ENCODE measurements at places on chromosomes 11 and 22.

DNA sequence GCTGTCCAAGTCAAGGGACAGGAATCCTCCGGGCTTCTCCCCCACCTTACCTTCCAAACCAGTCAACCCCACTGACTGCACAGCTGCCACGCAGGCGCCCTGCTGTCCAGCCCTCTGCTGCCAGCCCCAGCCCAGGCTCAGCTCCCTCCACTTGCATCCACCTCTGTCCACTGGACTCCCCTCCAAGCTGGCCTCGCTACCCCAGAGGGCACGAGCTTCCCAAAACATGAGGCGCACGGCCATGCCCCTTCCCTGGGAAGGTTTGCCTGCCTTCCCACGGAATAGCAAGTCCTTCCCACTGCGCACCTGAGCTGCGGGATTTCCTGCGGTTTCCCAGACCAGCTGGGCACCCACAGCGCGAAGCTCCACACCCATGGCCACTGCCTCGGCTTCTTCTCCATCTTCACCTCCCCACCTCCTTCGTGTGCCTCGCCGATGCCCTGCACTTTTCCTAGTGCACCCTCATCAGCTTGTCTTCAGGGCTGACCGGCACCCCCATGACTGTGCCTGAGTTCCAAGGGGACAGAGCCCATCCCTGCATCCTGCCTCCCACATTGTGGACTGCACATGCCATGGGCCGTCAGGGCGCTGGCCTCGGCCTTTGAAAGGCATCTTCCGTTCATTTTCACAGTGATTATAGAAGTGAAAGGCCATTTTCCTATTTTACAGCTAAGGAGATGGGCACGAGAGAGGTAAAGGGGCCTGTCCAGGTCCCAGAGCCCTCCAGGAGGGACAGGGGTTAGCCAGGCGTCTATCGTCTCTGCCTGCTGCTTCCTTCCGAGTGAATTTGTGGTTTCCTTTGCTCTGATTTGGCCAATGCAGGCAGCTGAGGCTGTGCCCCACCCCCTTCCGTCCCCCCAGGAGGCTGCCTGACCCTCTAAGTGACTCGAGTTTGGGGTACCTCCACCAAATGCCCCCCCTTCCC is 16.4 kb downstream of the IFITM10 start:
- DNase-seq = no peak

- no peak for DNase-seq
Measured at GRCh38 chr11:34599406-34599945, 21.4 kb upstream of the EHF start.

DNA sequence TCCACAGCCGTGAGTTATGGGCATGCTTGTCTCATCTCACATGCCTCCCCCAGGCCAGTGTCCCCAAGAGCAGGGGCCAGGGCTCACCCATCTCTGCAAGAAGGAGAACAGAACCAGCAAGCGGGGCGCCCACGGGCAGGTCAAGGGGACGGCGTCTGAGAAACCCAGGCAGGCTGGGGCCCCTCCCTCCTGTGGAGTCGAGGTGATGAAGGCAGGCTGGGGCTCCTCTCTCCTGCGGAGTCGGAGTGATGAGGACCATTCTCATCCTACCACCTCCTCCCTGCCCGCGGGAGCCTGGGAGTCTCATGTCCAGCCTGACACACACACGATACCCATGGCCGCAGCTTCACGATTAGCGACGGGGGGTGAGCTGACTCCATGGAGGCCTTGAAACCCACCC is 141.9 kb downstream of the CTTN start:
- no peak for DNase-seq

DNA sequence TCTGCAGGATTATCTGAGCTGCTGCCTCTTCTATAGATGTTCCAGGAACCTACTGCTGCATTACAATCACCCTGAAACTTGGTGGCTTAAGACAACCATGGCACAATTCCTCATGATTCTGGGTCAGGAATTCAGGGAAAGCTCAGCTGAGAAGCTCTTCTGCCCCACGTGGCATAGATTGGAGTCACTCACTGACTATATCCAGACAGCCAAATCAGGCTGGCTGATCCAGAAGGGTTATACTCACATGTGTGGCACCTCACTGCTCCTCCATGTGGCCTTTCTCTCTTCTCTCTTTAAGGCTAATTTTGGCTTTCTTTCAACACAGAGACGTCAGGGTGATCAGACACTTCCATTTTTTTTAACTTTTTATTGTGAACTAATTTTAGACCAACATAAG is 125.5 kb downstream of the BBOX1 start:
- no peak for DNase-seq

GRCh38 chr11:106621484-106621883 is 396.8 kb downstream of the GUCY1A2 start:
- no peak for DNase-seq

GRCh38 chr11:4924239-4924638 is at the start of gene OR51G1:
OR51G1 (minus strand) TSS chr11:4924339; CDS start chr11:4924339, 0 bp downstream.
- no peak for DNase-seq

GRCh38 chr11:96238563-96239135 is 104.3 kb downstream of the MAML2 start:
- DNase-seq = no peak

GRCh38 chr11:119373059-119373920 is 8.2 kb downstream of the USP2 start:
- DNase-seq = no peak

DNA sequence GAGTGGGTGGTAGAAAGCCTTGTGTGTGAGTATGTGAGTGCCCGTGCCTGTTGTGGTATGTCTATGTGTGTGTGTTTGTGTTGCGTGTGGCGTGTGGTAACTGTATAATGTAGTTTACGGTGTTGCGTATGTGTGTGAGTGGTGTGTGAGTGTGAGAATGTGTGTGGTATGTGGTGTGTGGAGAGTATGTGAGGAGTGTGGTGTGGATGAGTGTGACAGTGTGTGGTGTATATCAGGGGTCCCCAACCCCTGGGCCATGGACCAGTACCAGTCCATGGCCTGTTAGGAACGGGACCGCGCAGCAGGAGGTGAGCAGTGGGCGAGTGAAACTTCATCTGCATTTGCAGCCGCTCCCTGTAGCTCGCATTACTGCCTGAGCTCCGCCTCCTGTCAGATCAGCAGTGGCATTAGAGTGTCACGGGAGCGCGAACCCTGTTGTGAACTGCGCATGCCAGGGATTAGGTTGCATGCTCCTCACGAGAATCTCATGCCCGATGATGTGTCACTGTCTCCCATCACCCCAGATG is 5.7 kb downstream of the UPK3A start:
- DNase-seq = no peak

GRCh38 chr11:30936491-30936890 is 350.3 kb upstream of the MPPED2 start:
- no peak for DNase-seq

- DNase-seq = no peak
Measured at GRCh38 chr11:94635072-94635471, 67.9 kb downstream of the PIWIL4 start.

DNA sequence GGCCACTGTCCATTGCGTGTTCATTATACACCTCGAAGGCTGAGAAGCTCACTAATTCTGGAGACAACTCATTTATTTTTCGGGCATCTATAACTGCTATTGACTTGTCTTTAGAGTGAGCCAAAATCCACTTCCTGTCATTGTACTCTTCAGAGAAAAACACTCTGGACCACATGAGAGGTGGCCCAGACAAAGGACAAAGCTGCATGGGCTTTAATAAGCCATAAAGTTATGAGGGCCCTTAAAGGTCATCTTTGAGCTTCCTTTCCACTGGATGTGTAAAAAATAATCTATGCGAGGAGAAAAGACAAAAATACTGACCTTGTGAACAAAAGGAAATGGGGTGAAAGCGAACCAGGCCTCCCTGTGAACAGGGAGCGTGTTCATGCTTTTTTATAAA is 63.5 kb upstream of the ZC3H12C start:
- no peak for DNase-seq

- DNase-seq = no peak
Measured at GRCh38 chr11:94910779-94911178, 62.6 kb downstream of the CWC15 start.

- no peak for DNase-seq
Measured at GRCh38 chr11:64122411-64123410, 43.2 kb downstream of the MACROD1 start.

DNA sequence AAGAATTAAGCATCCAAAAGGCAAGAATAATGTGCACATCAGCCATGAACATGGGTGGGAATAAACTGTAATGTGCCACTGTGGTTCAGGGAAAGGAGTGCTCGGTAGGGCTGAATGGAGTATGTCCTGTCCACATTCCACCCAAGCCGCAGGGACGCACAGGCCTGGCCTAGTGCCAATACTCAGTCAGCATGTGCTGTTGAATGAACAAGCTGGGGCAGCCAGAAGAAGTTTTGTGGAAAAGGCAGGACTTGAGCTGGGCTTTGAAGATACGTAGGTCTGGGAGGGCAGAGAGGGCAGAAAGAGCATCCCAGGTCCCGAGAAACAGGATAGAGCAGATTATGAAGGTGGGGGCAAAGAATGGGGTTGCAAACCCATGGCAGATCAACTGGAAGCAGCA is 60.0 kb upstream of the PLET1 start:
- DNase-seq = no peak

DNA sequence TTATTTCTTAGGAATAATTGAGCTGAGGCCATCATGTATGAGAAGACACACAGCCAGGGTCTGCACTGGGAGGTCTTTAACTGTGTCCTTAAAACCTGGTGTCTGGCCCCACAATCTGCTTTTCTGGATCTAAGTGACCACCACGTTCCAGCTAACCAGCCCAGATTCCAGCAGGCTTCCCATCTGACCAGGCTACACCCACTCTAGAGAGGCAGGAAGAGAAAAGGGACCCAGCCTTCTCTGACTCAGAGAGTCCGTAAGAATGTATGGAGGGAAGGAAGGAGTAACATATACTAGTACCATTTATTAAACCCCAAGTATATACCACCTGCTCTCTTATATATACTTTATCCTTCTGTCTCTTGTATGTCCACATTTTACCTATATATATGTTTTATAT is 80.1 kb downstream of the LDLRAD3 start:
- no peak for DNase-seq

DNA sequence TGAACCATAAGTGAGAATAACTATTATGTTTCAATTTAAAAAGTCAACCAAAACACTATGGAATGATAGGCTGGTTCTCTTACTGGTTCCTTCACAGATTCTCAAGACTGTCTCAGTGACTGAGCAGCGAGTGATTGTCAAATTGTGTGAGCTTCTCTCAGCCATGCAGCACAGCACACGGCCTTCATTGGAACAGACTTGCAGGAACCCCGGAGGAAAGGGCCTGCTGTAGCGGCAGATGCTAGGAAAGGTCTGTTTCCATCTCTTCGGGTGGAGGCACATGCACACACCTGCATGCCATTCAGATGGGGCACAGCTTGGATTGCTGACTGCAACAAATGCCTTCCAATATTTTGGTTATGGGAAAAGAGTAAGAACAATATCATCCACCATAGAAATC is 741.8 kb downstream of the OPCML start:
- DNase-seq = no peak

DNA sequence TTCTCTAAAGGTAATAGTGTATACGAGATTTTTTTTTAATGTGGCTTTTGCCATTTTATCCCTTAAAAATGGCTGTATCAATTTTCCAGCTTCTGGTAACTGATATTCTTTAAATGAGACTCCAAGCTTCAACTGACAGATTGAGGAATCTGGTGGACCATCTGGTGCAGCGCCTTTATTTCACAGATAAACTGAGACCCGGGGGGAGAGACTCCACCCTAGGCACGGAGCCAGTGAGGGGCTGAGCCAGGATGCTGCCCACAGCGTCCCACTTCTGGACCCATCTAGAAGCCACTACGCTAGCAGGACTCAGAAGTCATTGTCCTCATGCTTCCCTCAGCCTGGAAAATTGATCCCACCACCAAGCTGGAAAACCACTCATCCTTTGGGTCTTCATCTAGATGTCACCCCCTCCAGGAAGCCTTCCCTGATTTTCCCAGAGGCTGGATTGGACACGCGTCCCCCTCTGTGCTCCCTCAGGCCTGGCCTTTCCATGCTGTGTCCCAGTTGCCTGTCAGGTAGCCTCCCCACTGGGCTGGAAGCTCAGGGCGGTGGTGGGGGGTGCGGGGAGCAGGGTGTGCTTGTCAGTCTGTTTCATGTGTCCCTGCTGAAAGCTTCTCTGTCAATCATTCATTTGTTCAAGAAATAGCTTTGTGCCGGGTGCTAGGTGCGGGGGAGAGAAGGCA is 12.3 kb upstream of the CD5 start:
- no peak for DNase-seq

DNA sequence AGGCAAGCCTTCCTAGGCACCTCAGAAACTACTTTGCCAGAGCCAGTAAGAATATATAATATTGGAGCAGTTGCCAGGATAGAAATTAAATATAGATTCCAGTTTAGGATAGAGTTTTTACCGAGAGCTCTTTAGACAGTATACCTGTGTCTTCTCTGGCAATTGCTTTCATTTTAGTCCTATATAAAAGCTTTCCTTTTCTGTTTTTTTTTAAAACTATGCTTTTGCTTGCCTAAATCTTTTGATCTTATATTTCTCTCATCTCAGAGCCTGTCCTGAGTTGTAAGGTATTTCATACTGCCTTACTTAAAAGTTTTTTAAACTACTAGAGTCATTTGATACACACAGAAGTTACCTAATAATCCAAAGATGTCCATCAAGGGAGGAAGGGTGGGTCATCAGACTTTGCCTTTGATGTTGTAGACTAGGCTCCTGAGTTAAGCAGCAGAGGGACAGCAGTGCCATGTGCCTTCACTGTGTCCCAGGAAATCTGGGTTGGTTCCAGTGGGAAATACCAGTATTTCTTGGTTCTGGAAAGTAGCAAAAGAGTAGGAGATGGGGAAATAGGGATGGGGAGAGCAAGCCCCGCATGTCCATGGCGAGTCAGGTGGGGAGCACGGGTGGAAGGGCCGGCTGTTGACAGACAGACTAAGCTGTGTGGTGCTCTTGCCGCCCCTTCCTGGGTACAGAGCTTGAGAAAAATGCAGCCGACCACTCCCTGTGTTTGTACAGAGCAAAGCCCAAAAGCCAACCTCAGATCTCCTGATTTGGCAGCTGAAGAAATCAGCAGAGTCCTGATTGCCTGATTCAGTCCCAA is 11.2 kb downstream of the MCAM start:
- no peak for DNase-seq

- no peak for DNase-seq
Measured at GRCh38 chr22:37564111-37564711, 3.9 kb downstream of the CDC42EP1 start.

GRCh38 chr11:74927496-74927895 is 21.4 kb downstream of the XRRA1 start:
- no peak for DNase-seq

- no peak for DNase-seq
Measured at GRCh38 chr22:33684087-33684486, 236.2 kb downstream of the LARGE1 start.

DNA sequence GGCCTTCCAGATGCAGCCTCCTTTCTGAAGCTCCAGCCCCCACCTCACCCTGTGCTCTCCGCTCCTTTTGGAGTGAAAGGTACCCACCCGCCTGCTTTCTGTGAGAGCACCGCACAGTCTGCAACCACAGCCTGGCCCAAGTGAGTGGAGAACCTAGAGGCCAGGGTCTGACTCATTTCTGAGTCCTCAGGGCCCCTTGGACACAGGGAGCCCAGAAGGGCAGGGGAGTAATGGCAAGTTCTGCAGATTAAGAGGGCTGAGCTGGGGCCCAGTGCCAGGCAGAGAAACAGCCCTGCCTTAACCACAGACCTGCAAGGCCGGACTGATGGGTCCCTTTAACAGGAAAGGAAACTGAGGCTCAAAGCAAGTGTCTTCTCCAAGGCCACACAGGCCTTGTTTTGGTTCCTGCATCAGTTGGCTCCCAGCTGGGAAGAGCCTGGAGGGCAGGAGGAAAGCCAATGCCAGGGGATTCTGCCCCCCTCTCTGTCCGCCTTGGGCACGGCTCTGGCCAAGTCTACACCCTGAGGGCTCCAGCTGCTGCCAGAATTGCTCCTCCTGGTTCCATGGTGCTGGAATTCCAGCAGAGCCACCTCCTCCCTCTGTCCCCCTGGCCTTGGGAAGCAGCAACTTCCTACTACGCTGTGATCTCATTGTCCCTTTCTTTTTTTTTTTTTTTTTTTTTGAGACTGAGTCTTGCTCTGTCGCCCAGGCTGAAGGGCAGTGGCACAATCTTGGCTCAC is 55.1 kb downstream of the CYTH4 start:
- DNase-seq = no peak

Data from activated T-helper 1 cell treated with anti-CD3 and anti-CD28 coated beads, Interleukin-2, amount 50 U/mL, for 16 hours (primary cell).